ENCODE measurements at places on chromosomes 5 and 9.

- no peak for DNase-seq
These were observed 1342.1 kb upstream of the C9orf72 start for GRCh38 chr9:28915202-28915930.

DNA sequence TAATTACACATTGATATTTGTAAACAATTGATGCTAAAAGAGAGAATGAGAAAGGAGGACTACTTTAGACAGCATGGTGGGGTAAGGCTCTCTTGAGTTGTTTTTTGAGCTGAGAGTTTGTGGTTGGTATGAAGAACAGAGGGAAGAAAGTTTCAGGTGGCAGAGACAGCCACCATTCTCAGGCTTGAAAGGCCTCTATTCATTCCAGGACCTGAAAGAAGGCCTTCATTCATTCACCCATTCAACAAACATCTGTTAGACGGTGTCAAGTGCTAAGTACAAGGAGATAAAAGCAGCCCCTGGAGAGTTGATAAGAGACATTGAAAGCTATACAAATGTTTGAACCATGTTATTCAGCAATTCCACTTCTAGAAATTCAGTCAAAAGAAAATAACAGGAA, 21.7 kb upstream of the ADAM19 start:
- DNase-seq: no peak

GRCh38 chr5:89934069-89934468, 475.5 kb downstream of the CETN3 start:
- DNase-seq: no peak

GRCh38 chr9:124493218-124493617, 14.0 kb downstream of the NR5A1 start:
- DNase-seq: no peak

DNA sequence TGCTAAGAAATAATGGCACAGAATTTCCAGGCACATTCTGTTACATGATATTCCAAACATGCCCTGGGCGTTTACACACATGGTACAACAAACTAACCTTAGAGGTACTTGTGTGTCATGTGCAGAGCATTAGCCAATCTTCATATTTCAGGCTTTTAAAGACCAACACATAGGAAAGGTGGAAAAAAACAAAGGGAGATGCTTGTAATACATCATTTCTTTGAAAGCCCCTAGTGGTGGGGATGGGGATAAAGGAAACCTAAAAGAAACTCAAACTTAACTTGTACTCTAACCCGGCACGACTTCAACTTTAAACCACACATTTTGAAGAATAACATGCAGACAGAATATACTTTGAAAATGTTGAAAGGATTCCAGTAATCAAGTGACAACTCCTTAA, 133.6 kb downstream of the PTPRD start:
- DNase-seq: no peak

- no peak for DNase-seq
These were observed 1704.8 kb upstream of the CDH9 start for GRCh38 chr5:28743025-28743715.
